ENCODE measurements at places on chromosomes 12 and 14. TPM values are rescaled to one million over a fixed set of nuclear protein-coding genes. Genes with fewer than 3 reads are reported as not detected.

GRCh38 chr14:91321131-91321530, 76.6 kb upstream of the GPR68 start:
- no peak for DNase-seq

GRCh38 chr12:72075891-72076557, 137.4 kb downstream of the TPH2 start:
- DNase-seq, result no peak

- DNase-seq, result no peak
These were observed 33.0 kb upstream of the SSTR1 start for GRCh38 chr14:38174711-38175110.

GRCh38 chr12:5220099-5220498, 176.4 kb downstream of the KCNA5 start:
- DNase-seq, result no peak

DNA sequence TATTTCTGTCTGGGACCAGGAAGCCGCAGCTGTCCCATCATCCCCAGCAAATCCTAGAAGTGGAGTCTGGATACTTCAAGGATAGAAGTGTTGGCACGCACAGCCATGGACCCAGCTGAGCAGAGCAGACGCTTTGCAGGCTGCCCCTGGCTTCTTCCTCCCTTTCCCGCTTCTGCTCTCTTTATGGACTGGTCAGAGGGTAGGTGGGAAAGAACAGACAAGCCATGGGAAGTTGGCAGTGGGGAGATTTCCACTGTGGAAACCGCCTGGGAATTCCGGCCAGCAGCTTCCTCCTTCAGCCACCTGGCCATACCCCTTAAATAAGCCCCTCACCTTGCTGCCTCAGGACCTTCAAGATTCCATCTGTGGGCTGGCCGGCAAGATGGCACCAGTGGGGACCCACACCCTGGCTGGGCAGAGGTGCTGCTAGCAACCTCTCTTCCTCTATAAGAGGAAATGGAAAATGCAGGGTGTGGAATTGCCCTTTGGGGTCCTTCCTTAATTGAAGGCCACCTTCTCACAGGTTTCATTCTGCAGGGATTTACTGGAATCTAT, 20.6 kb downstream of the OTUB2 start:
- DNase-seq, result peak; percentile 6

DNA sequence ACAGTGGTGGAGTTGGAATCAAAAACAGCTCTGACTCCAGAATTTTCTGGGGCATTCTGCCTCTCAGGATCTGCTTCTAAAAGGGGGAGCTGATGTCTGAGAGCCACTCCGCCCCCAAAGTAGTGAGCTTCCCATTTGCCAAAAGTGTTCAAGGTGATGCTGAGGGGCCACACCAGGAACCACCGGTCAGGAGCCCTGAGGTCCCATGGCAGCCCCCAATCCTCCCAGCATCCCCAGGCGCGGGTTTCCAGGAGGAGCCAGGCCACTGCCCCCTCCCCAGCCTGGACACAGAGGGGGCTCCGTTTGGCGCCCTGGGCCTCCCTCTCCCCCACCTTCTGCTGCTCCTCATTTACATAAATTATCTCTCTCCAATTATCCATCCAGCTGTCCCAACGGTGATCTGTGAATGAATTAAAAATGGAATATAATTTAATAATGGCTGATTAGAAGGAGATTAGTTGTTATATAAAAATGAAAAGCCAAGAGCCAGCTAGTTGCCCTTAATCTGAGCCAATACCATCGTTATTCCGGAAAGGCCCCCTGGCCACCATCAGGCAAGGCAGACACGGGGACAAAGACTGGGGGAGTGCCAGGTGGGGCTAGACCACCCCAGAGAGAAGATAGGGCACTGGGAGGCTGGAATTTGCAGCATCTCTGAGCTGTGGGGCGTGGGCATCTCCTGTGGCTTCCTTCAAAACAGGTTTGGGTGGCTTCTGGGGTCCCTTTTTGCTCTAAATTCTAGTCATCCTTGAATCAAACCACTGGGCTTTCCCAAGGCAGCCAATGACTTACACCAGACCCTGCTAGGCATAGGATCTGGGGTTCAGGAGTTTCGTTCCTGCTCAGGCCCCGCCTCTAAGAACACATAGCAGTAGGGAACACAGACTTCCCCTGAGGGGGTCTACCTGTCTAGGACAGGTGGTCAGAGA, 19.7 kb upstream of the VSX2 start:
- no peak for DNase-seq

- no peak for DNase-seq
These were observed 470.9 kb downstream of the VRK1 start for GRCh38 chr14:97268097-97268496.

GRCh38 chr12:67419810-67420209, 150.7 kb downstream of the CAND1 start:
- no peak for DNase-seq

GRCh38 chr14:106657460-106657859, 1131.1 kb downstream of the TMEM121 start:
- no peak for DNase-seq

HOXC4 gene
- total RNA-seq, result not detected

EML5 gene
- total RNA-seq, result 2.4 TPM

FLRT2 gene
- total RNA-seq, result 2.1 TPM

PITPNM2 gene
- total RNA-seq, result 0.59 TPM

All from uterus (tissue), 4 donors.